AG10803 (cell line): ENCODE measurements at places on chromosomes 7 and 10.

- DNase-seq: no peak
Measured at GRCh38 chr7:112138325-112138852, 67.8 kb downstream of the DOCK4 start.

DNA sequence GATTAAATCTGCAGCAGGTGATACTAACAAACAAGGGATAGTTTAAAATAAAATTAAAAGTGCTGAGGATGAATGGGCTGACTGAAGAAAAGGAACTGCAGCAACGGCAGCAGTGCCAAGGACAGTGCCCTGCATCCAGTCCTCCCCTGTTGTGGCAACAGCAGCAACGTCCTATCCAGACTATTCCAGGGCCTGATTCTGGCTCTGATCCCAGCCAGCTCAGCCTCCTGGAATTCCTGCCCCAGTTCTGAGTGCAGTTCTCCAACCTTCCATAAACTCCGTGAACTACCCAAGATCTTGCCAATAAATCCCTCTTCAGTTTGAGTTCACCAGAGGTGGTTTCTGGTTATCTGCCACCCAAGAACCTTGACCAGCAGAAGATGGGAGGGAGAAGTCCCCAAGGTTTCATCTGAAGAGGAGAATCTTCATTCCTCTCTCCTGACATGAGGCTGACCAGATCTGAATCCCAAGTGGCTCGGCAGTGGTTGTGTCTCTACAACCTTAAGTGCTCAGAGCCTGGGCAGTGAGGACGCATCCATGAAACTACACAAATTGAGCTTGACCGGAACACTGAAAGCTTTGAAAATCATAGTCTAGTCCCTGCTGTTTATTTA, 115.8 kb downstream of the SORBS1 start:
- DNase-seq: peak; percentile 81

- DNase-seq: no peak
Measured at GRCh38 chr10:6648894-6649720, 69.0 kb upstream of the PRKCQ start.

DNA sequence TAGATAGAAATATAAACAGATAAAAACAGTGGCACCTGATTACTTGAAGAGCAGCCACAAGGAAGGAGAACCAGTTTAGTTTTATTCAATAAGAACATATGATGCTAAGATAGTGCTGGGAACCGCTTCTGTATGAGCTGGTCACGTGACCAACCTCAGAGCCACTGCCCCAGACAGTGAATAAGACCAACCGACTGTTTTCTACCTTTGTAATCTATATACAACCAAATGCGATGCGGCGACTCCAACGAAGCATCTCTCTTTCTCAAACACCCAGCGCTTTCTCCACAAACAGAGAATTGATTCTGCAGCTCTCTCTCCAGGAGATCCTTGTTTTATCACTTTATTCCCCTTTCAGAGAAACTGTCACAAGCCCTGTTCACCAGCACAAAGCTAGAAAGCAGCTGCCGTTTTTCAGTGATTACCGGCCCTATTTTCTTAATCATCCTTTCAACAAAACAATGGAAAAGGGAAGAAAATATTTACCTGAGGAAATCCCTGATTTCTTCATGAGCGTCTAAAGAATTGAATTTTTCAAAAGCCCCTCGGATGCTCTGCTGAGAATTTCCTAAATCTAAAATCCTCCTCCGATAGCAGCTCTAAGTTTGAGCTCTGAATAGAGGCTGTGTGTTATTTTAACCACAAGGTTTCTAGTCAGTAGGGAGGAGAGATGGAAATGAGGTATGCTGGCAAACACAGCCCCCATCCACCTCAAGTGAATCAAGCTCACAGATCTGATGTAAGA, 55.7 kb upstream of the JCAD start:
- no peak for DNase-seq

DNA sequence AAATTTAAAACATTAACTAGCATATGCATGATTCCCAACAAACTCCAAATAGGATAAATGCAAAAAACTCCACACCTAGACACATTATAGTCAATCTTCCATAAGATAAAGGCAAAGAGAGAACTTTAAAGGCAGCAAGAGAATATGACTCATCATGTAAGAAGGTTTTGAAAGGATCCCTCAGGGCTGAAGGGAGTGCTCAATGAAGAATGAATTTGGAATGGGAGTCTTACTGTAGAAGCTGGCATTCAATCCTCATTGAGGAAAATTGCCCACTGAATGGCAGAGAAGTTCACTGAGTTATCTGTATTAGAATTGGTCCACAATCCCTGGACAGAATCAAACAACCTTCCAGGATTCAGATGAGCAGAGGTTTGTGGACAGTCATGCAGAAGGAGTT, 26.1 kb upstream of the ZNF365 start:
- no peak for DNase-seq

DNA sequence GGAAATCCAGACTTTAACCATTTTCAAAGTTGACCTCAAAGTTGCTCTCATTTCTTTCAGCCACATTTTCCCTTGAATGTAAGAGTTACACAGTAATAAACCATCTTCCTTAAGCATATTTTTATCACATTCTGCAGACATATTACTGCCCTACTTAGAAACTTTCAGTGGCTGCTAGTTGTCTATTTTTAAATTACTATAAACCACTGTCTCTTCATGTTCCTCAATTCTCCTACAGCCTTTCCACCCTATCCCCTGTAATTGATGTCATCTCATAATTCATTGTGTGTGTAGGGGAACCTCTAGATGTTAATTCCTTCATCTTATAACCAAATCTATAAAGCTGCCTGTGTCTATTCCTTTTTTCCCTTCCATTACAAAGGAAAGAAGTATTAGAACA, 78.1 kb upstream of the STRIP2 start:
- DNase-seq: no peak

DNA sequence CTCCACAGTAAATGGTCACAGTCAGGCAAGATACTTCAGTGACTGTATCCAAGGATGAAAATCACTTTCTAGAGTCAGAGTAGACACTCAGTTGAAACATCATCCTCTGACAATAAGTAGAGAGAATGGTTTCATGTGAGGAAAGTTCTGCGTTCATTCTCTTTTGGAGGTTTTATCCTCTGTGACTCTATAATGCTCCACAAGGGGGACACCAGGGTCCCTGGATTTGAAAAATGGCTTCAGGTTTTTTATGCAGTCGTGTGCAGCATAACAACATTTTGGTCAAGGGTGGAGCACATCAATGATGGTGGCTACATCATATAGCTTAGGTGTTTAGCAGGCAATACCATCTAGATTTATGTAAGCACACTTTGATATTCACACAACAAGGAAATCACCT, 40.4 kb downstream of the TMEM168 start:
- DNase-seq: no peak

- no peak for DNase-seq
Measured at GRCh38 chr10:73588656-73589055, 2.5 kb downstream of the USP54 start.

DNA sequence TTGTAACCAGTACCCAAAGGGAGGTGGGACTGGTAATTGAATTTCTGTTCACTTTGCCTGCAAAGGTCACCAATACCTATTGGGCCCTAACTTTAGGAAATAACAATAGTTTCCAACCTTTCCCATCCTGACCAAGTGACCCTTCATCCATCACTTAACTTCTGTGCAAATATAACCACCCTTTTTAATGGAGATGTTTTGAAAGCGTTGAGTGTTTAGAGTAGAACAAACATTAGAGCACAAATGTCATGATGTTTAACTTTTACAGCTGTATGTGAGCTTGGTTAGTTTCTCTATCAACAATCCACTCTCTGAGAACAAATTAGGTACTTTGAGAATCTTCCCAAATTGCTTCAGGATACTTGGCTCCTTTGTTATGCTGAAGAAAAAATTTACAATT, 66.4 kb downstream of the MET start:
- no peak for DNase-seq

- no peak for DNase-seq
Measured at GRCh38 chr10:27052656-27053055, 47.6 kb downstream of the ANKRD26 start.

DNA sequence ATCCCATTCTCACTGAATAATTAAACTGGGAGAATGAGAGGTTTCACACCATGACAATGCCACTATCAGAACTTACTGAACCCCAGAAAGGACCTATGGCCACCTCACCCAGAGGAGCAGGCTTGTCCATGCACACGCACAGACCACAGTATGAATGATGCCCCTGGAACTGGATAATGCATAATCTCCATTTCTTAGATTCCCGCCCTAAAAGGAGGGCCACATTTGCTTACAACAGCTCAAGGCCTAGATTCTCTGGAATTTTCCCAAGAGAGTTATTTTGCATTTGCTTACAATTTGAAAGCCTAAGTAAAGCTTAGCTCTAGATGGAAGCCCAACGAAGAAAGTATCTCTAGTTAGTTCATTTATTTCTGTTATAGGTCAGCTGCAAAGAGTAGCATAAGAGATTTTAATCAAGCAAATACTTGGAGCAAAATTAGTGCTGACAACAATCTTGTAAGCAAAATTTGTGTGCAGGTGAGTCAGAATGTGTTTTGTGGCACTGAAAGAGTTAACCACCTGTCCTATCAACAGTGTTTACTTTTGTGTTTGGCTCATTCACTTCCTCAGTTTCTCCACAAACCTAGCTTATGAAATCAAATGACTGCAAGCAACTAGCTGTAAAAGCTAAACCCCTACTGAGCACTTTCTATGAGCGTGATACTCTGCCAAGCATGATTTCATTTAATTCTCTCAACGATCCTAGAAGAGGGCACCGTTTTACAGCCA, 32.1 kb downstream of the ELMO1 start:
- no peak for DNase-seq

- DNase-seq: peak; percentile 57
Measured at GRCh38 chr10:116521424-116522290, 24.1 kb upstream of the PNLIP start.

GRCh38 chr10:43197834-43198681, 59.8 kb downstream of the CSGALNACT2 start:
- DNase-seq: no peak
